ENCODE measurements at places on chromosomes 3 and 15.

DNA sequence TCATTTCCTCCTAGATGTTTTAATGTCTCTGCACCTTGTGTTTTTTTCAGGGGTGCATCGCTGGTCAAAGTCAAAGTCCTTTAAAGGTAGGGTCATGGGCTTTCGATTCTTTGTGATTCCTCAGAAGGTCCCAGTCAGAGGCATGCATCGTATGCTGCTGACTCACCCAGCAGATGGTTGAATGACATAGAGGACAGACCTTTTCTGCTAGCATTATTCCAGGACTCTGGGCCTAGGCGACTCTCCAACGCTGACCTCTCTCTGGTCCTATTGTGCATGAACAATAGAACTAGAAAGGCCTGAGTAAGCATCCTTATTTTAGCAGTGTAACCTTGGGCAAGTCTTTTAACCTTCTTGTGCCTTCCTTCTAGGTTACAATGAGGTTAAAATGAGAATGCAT lies 75.9 kb downstream of the DGKG start:
- no peak for DNase-seq

GRCh38 chr3:126464494-126464893 lies 11.2 kb downstream of the ZXDC start:
- peak; percentile 28 for DNase-seq

DNA sequence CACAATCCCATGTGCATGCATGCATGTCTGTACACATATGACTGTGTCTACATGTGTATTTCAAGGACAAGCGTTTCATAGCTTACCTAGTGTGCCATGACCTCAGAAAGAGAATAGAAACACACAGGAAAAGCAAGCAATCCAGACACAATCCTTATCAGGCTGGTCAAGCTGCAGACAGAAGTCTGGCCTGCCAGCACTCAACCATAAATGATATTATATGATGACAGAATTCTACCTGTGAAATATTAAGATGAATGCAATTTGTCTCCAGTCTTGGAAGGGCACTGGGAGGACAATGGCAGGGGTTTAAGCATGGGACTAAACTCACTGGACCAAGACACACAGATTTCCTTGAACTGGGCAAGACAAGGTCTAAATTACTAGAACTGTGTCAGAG lies 50.9 kb upstream of the ARL6 start:
- DNase-seq, result no peak

DNA sequence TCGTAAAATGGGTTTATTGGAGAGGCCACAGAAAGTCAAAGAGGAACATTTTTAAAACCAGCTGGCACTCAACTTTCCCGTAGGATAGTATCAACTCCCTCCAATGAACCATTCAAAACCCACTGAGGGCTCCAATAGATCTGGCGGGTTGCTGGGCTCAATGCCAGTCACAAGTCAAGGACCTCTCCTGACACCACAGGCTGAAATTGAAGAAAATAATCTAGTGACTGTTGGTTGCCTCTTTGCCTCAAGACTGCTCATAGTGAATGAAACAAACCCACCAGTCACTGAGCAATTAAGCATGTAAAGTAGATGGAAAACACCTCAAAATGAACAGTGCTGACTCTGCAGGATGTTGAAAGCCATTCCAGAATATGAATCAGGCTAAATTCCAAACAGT lies 500.6 kb upstream of the AGTR1 start:
- DNase-seq, result no peak

- no peak for DNase-seq
Observed at GRCh38 chr3:45330510-45331295, 57.7 kb upstream of the LARS2 start.

- DNase-seq, result peak; percentile 72
Observed at GRCh38 chr3:127455541-127456450, 134.7 kb downstream of the TPRA1 start.

GRCh38 chr15:70379134-70379533 lies 281.4 kb upstream of the TLE3 start:
- no peak for DNase-seq

- DNase-seq, result no peak
Observed at GRCh38 chr15:91956026-91956723, 102.7 kb downstream of the SLCO3A1 start.

Data from sigmoid colon (tissue), 7 donors.